ENCODE measurements at places on chromosomes 3 and 15. TPM values are rescaled to one million over a fixed set of nuclear protein-coding genes. Genes with fewer than 3 reads are reported as not detected.

DNA sequence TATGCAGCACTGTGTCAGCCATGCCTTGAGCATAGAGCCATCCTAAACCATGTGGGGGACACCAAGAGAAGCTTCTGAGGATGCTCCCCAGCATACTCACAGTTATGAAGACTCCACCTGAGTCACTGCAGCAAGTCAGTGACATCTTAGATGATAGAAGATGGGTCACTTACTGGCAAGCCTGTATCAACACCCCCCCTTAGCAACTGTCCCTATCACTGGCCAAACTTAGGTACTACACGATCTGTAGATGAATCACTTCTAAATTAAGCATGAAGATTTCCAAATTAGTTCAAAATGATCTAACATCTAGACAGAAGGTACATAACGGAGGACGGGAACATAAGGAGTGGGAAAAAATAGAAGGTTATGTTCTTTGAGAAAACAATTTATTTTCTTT, 13.2 kb upstream of the LMCD1 start:
- DNase-seq, result no peak

GRCh38 chr3:105762749-105763658, 105.8 kb downstream of the CBLB start:
- DNase-seq, result no peak

- no peak for DNase-seq
Observed at GRCh38 chr15:61517335-61517734, 288.2 kb upstream of the RORA start.

The CPNE4 gene
- total RNA-seq, result 0.16 TPM

The PLSCR2 gene
- 0.90 TPM for total RNA-seq

GRCh38 chr15:91118817-91119590, 18.9 kb downstream of the SV2B start:
- DNase-seq, result no peak

DNA sequence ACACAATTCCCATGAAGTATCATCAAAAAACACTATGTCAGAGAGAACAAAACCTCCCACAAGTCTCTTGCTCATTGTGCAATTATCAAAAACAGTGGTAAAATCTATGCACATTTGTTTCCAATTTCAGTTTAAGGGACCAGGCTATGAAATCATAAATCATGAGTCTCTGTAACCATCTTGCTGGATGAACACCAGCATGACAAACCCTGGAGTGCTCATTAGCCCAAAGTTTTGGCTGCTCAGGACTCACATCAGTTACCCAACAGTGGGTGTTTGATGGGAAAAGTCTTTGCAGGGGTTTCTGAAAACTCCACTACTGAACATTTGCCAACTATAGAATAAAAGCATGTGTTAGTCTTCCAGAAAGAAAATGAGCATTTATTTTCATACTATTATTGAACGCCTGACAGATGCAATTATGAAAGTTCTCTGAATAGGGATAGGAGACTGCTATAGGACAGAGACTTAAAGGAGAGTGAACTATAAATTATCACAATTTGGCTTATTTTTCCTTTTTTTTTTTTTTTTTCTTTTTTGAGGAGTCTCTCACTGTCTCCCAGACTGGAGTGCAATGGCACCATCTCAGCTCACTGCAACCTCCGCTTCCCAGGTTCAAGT, 240.8 kb upstream of the KCNMB2 start:
- DNase-seq, result no peak

DNA sequence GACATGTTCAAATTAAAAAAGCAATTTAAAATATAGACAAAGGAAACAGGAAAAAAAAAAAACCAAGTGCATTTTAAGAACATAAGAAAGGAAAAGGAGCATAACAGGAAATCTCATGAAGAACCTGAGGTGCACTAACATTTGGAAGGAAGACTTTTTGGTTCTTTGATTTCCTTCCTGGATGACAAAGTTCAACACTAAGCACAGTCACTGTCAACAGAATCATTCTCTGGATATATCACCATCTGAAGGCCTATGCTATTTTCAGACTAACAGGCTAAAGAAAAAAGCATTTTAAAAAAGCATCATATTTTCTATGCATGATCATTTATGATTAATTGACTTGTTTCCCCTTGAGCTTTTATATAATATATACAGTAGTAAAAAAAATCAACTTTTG, 349.6 kb downstream of the PLCL2 start:
- DNase-seq, result no peak

DNA sequence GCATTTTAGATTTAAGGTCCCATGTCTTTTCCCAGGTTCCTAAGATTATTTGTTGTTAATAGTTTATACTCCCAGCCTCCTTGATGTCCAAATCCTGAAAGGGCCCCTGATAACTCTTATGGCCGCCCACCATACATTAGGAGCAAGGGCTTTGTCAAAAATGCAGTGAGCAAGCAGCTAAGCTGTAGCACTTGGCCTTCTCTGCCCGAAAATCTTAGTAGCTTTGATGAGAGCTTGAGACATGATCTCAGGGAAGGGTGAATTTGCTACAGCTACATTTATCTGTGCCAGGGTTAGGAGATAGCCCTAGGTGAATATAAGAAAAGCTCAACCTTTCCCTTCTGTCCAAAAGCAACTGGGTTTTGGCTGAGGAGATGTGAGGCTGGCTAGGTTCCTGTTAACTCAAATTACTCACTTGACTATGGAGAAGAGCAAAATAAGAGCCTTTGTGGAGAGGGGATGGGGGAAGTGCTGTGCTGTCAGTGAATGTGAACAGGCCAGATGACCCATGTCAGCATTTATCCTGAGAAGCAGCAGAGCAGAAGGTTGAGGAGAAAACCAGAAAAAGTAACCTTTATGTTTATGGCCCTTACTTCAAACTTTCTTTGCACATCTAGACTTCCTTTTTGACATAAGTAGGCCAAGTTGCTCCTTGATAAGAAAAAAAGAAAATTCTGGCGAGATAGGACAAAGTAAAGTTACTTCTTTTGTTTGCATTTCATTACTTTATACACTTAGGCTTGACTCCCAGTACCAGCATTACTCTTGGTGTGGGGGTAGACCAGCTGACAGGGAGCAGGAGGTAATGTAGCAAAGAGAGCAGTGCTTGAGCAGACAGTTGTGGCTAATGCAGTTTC, 21.1 kb downstream of the MAPK6 start:
- DNase-seq, result no peak

The MST1R gene
- 88.9 TPM for total RNA-seq

The SPESP1 gene
- total RNA-seq, result 5.9 TPM

The ECE2 gene
- 0.37 TPM for total RNA-seq

All from colonic mucosa (tissue), 4 donors.